CD4-positive, alpha-beta T cell treated with Interleukin-1 beta for 1 hour (primary cell): ENCODE measurements at places on chromosomes 7 and 10.
A peak's percentile ranks its signal among the peaks of the same experiment; 100 is the strongest.

- DNase-seq = no peak
Measured at GRCh38 chr7:123417580-123417979, 116.8 kb downstream of the IQUB start.

DNA sequence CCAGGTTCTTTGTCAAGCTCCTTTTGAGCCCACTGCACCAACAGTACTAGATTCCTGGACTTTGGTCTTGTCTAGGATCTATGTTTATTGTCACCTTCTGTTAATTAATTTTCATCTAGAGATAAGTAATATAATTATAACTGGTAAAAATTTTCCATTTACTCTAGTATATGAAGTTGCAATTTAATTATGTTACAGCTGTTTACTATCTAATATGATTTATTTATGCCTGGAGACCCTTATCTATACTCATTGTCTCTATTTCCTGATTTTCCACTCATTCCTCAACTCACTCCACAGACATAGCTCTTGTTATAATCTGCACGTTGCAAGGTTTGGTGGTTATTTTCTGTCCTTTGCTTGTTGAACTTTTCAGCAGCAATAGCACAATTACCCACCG, 63.2 kb upstream of the PHF14 start:
- no peak for DNase-seq

DNA sequence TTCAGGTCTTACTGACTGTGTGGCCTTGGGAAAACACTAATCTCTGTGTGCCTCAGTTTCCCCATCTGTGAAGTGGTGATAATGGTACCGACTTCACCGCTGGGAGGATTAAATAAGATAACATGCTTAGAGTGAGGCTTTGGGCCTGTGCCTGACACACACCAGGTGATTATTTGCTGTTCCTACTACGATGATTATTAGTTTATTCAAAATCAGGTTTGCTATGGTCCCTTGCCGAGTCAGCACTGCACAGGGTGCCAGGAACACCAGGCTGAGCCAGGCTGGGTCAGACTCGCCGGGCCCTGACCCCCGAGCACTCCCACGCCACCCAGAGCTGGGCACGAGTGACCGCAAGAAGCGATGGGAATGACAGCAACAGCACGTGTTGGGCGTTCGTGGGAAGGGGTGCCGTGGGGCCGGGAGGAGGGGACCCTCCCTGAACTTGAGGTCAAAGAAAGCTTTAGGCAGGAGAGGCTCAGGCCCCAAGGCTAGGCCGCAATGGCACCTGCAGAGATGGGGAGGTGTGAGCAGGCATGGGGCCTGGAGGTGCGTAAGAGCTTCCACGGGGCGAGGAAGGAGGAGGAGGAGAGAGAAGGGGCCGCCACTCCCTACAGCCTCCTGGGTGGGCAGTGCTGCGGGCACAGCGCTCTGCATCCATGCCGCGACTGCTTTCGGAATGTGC, 325.4 kb downstream of the DNAJB6 start:
- DNase-seq = no peak

DNA sequence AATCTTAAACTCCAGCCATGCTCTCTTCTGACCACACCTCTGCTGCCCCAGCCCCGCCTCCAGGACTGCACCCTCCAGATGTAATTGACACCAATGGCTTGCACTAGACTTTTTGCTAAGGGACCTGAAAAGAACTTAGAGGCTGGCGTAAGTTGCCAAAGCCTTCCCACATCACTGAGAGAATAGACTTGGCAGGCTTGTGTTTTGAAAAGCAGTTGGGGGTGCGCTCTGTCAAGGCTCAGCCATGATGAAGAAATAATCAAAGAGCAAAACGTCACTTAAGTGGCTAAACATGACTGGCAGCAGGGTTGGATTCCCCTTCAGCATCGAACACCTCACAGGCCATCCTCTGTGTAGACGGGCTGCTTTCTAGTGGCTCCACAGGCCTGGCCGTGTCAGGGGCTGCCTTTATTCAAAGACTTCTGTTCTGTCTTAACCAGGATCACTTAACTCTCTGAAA, 195.2 kb upstream of the C7orf33 start:
- DNase-seq = no peak

- no peak for DNase-seq
Measured at GRCh38 chr7:154757756-154758155, 245.2 kb downstream of the PAXIP1 start.

DNA sequence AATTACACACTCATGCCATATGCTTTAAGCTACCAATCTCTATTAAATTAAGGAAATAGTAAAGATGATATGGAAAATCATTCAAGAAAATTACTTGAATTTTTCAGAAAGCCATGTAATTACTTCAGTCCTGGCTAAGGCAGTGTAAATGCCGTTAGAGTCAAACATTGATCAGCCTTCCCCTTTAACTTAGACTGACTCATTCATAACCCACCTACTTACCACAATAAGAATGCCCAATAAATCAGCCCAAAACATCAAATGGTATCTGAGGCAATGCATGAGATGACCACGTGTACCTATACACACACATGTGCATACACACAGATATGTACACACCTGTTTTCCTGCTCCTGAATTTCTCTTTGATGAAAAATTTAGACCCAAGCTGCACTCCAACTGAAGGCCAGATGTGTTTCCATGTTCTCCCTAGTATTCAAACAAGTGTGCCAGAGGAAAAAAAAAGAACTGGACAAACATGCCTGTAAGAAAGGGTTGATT, 30.2 kb upstream of the PDE1C start:
- no peak for DNase-seq

DNA sequence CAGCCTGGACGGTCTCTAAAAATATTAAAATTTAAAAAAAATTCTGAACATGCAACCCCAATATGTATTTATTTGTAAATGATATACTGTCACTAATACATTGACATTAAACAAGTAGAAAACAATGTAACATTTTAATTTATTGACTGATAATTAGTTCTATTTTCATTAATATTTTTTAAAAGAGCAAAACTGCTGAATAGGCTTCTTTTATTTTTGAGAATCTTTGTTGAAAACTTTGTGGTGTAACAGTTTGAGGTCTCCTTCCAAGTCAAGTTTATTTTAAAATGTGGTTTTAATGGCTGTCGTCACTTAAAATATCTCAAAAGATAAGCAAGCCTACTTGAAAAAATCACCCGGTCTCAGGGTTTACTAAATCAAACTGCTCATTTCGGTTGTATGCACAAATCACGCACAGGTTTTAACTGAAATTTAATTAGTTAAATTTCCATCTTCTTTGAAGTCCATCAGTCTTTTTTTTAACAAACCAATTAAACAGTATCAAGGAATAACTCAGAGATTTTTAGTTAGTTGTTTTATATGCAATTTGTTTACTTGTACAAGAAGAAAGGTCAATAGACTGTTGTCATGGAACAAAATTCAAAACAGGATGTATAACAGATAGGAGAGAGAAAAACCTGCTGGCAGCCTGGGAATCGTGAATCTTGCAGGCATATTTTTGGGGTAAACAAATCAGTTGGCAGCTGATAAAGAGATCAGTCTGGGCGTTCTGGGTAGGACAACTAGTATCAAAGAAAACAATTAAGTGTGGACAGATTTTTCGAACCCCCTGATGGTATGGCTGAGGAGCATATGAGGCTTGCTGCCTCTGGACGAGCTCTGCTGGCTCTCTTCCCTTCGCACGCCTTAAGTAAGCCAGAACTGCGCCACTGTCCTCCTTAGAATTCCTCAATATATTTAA, 9.7 kb upstream of the EDRF1 start:
- no peak for DNase-seq

DNA sequence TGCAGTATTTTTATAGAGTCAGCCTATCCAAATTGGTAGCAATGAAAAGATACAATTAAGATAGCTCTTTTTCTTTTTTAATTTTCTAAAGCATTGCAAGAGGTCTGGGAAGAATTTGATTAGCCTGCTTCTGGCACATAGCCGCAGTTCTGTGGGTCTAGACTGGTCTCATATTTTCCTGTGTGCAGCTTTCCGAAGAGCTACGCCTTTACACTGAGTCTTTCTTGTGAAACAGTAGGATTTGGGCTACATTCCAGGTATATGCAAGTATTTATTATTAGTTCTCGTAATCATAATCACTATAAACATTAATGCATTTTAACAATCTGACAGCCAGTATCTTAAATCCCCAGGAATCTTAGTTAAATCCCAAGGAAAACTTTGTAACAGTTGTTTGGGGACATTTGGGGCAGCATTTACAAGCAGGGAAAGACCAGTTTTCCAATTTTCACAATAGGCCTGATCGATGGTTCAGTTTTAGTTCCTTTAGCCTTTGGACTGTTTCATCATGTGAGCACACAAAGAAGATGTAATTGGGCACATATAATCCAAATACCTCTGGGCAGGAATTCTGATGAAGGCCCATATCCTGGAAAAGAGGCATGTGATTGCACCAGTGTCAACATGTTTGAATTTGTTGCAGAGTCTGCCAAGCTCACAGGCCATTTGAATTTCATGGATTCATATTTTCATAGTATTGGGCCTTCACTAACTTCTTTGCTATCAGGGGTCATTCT, 287.3 kb downstream of the INHBA start:
- DNase-seq = no peak

DNA sequence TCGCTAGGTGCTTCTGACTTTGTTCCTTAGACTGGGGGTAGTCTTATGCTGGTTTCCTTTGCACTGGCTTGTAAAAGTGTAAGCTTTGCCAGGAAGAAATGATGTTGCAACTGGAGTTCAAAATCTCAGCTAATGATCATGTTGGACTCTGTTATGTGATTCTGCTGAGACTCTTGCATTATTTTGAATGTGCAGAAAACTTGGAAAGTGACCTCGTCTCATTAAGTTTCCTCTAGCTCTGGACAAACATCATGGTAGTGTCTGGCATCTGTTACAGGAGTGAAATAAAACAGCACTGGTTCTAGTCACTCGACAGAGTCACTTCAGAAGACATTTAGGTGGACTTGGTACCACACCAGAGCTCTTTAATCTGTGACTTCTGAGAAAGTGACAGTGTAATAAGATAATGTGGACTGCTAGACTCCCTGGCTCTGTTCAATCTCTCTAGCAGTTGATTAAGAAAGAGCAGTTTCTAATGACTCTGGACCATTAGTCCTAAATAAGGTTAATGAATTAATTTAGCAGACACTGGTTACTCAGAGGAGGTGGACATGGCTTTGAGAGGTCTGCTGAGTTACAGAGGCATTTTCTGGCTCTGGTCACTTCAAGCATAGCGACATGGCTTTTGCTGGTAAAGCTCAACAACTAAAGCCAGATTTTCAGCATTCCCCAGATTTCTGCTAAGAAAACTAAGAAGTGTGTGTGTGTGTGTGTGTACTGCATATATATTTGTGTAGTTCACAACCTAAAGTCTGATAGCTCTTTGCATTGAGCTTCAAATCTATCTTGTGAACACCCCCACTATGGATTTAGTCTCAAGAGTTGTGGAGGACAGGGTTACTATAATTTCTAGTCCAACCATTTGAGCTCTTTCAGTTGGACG, 2.0 kb downstream of the NRP1 start:
- no peak for DNase-seq

GRCh38 chr10:101986624-101986971, 69.4 kb downstream of the ARMH3 start:
- DNase-seq = peak; percentile 27

- DNase-seq = peak; percentile 72
Measured at GRCh38 chr10:79374312-79375191, 27.3 kb downstream of the PPIF start.

DNA sequence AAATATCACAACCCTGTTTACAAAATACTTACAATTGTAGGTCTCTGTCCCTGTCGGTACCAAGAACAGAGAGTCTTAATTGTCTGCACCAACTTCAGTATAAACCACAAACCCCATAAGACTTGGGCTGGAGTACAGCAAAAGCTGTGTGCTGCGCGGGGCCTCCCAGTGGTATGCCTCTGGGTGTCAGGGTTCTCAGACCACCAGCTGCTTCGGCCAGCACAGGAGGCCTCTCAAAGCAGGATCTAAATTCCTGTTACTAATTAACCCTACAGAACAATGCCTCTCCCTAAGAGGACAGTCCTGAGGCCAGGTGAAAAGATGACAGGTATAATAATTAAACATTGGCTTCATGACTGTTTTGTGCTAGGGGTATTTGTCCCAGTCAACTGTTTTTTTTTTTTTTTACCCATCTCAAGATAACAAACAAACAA, 957 bp upstream of the SVIL start:
- peak; percentile 18 for DNase-seq

GRCh38 chr7:146656988-146657387, 540.4 kb downstream of the CNTNAP2 start:
- DNase-seq = no peak

GRCh38 chr7:95476904-95477594, 8.7 kb upstream of the ASB4 start:
- DNase-seq = peak; percentile 41

- no peak for DNase-seq
Measured at GRCh38 chr7:105316578-105317344, 72.0 kb downstream of the SRPK2 start.

- no peak for DNase-seq
Measured at GRCh38 chr7:14908697-14909096, 6.1 kb upstream of the DGKB start.

DNA sequence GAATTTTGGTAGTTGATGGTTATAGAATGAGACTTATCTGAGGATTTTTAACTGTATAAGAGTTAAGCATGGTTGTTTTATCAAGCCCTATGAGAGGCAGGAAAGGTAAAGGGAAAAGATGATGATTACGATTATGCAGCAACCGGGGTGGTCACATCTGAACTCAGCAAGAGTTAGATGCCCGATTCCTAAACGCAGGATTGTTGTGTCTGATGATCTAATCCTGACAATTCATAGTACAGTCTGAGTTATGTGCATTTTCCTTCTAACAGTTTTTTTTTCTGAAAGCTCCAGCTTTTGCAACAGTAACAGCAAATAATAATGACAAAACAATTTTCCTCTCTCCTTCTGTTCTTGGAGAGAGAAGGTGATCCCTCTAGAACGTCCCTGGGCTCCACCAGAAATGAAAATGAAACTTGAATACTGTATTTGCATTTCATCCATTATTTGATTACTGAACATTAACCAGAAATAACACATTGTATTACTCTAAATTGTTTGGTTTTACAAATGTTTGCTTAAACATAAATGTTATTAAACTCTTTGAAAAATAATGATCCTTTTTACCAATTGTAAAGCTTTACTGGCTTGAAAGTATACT, 176.5 kb upstream of the CCDC6 start:
- no peak for DNase-seq

DNA sequence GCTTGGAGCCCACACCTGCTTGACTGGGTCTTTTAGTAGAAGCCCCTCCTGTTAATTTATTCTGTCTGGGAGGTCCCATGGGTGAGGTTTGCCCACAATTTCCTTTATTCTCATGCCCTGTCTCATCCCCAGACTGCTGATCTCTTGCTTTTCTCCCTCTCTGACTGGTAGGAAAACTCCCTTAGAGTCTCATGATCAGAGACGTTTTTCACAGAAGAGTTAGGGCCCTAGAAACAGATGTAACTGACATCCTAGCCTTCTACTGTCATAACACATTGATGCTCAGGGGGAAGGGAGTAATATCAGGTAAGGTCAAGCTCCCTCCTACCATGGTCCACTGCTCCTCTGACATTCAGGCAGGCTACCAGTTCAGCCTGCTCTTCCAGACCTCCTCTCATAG, 43.7 kb upstream of the WASL start:
- DNase-seq = no peak
